ENCODE measurements at places on chromosomes 5 and 9.
A peak's percentile ranks its signal among the peaks of the same experiment; 100 is the strongest.

DNA sequence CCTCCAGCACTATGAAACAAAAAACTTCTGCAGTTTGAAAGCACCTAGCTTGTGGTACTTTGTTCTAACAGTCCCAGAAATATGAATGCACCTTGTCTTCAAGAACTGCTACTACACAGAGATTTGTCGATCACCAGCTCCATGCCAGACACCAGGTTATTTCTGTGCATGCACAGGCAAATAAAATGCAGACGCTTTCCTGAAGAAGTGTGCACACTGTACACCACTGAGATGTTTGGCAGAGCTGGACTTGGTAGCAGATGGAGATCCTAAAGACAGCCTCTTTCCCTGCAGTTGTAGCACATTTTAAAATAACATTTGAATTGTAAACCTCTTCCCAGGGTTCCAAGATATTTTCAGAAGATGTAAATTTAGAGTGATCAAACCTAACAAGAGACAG lies 730.0 kb downstream of the MTRR start:
- DNase-seq, result no peak

DNA sequence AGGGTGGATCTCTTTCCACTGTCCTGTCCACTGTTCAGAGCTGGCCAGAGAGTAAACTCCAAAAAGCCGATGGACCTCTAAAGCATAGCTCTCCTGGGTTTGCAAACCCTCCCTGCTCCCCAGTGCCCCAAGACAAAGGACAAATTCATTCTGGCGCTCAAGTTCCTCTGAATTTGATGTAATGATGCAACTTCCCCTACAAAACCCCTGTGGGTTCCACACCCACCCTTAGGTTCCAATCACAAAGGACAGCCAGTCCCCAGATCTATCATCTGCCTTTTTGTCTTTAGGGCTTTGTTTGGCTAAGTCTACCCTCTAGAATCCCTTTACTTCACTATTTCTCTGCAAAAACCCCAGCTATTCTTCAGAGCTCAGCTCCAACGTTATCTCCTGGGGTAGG lies 57.4 kb upstream of the SLC25A51 start:
- DNase-seq, result no peak

- no peak for DNase-seq
Measured at GRCh38 chr5:5738797-5739489, 316.5 kb downstream of the ICE1 start.

DNA sequence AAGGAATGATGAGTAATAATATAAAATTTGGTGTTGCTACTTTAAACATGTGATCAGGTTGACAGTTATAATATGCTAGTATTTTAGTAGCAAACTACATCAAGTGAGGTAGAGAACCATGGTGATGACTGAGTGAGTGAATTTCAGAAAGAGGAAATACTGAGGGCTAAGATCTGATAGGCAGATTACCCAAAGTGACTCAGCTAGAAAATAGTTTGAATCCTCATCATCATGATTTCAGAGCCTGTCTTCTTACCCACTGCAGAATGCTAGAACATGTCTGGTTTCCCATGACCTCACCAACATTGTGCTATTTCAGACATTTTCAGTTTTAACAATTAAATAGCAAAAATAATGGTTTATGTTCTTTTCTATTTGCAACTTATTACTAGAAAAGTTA lies 602.1 kb downstream of the TAF11L14 start:
- no peak for DNase-seq

- no peak for DNase-seq
Measured at GRCh38 chr5:122398016-122398415, 86.0 kb downstream of the SNCAIP start.

GRCh38 chr9:73143711-73144328 lies 7.8 kb upstream of the ANXA1 start:
- DNase-seq, result peak; percentile 13

GRCh38 chr9:13165956-13166355 lies 113.5 kb downstream of the MPDZ start:
- DNase-seq, result no peak

DNA sequence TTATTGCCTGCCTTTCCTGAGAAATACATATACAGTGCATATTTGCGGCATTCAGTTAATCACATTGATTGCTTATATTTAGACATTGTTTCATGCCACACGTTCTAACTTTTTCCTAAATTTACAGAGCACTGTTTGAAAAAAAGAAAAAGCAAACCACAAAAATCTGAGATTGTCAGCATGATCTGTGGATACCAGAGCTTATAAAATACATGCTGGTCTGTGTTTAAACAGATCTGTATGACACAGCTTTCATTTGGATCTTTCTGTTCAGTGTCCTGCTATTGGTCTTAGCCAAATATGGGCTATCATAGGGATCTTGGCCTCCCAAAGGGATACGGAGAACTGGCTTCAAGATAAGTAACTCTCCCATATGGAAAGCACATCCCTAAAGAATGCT lies 20.2 kb downstream of the ALDH1A1 start:
- DNase-seq, result no peak

GRCh38 chr9:94851892-94852291 lies 125.4 kb downstream of the AOPEP start:
- DNase-seq, result no peak

GRCh38 chr5:366541-367357 lies 45.2 kb downstream of the AHRR start:
- DNase-seq, result no peak

GRCh38 chr5:15885156-15885555 lies 294.4 kb downstream of the MARCHF11 start:
- no peak for DNase-seq

DNA sequence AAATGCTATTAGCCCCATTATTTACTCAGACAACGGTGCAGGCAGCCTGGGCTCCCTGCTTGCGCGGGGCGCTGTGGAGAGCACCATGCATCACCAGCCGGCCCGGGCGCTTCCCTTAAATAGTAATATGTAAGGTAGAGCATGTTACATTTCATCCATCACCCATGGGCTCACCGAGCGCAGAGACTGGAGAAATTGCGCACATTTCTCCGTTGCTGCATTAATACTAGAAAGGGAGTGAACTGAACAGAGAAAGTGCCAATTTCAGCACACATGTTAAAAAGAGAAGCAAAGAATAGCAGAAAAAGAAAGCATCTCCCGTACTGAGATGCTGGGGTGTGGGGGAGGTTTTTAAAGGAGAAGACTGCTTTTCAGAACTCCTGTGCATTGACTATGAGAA lies 400.3 kb downstream of the ZSWIM6 start:
- no peak for DNase-seq

DNA sequence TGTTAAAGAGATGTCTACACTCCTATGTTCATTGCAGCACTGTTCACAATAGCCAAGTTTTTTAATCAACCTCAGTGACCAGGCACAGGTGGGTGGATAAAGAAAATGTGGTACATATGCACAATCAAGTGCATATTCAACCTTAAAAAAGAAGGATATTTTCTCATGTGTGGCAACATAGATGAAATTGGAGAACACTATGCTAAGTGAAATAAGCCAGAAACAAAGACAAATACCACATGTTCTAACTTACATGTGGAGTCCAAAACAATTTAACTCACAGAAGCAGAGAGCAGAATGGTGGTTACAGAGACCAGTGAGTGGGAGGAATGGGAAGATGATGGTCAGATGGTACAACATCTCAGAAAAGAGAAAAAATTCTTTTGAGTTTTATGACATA lies 31.8 kb downstream of the ANXA1 start:
- no peak for DNase-seq

- no peak for DNase-seq
Measured at GRCh38 chr5:176574297-176574591, 25.1 kb downstream of the CDHR2 start.

- DNase-seq, result no peak
Measured at GRCh38 chr5:128318691-128319090, 219.4 kb downstream of the FBN2 start.

- peak; percentile 11 for DNase-seq
Measured at GRCh38 chr5:19498852-19499251, 489.1 kb downstream of the CDH18 start.

DNA sequence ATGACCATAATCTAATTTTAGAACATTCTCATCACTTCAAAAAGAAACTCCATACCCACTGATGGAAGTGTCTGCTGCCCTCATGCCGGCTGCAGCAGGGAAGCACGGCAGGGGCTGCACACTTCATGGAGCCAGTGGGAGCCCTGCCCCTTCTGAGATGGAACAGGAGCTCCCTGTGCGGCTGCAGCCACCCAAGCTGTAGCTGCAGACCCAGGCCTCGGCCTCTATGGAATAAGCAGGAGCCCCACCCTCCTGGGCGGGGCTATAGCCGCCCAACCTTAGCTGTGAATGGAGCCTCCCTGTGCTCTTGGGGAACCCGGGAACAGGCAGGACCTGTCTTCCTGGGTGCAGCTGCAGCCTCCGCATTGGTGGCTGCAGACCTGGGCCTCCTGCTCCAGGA lies 128.5 kb downstream of the NUDT12 start:
- no peak for DNase-seq

- peak; percentile 37 for DNase-seq
Measured at GRCh38 chr5:78597974-78598371, 50.6 kb downstream of the LHFPL2 start.

DNA sequence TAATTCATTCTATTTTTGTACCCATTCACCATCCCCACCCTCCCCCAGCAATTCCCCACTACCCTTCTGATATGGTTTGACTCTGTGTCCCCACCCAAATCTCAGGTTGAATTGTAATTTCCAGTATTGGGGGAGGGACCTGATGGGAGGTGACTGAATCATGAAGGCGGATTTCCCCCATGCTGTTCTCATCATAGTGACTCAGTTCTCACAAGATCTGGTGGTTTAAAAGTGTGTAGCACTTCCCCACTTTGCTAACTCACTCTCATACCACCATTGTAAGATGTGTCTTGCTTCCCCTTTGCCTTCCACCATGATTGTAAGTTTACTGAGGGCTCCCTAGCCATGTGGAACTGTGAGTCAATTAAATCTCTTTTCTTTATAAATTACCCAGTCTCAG lies 25.9 kb upstream of the TESK1 start:
- no peak for DNase-seq

DNA sequence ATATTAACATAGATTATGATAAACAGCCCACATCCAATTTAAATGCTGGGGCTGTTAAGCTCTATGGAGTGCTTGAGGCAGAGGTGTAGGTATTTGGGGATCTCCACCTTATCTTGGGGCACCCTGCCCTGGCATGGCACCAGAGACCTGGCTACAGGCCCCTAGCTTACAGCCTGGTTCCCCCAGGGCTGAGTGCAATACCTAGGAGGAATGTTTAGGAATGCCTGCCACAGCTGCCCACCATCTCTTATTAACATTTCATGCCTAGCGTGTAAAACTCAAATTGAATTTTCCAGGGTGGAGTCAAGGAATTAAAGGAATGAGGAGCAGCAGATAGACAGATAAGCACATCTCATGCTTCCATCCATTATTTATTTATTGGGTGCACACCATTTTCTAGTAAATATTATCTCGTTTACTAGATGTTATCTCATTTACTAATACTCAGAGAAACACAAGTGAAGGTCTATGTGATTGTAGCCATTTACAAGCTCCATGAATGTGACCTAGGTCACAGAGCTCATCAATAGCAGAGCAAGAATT lies 55.6 kb upstream of the TNFSF8 start:
- no peak for DNase-seq

DNA sequence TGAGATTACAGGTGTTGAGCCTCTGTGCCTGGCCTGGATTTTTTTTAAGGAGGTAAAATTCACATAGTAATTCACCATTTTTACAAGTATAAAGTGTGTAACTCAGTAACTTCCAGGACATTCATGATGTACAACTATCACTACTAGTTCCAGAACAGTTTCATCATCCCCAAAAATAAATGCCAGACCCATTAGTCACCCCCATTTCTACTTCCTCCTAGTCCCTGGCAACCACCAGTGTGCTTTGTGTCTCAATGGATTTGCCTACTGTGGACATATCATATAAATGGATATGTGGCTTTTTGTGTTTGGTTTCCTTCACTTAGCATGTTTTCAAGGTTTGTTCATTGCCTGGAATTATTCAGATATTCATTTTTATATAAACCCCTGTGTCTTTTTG lies 72.5 kb upstream of the PANK3 start:
- DNase-seq, result no peak

DNA sequence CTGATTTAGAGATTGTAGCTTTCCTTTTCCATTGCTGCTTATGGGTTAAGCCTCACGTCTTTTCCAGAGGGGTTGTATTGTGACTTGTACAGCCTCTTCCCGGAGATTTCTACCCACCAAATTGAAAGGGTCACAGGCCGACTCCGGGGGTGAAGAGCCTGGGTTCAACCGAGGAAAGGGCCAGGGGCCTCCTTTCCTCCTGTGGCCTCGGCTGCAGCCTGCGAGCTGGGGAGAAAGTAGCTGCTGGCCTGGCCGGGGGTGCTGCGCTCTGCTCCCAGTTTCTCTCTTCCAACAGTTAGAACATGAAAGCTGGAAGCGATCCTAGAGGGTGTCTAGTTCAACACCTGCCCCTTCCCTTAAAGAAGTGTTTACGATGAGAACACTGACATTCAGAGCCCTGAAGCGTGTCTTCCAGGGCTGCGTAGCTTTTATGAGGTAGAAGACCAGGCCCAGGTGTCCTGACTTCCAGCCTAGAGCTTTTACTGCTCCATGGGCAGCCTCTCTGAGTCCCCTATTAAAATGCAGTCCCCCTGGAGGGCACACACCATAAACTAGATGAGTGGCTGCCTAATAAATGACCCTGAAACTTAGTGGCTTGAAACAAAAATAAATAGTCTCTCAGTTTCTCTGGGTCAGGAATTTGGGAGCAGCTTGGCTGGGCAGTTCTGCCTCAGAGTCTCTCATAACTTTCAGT lies 56.9 kb downstream of the ACER2 start:
- no peak for DNase-seq

- no peak for DNase-seq
Measured at GRCh38 chr5:82858151-82859025, 218.8 kb downstream of the TMEM167A start.

GRCh38 chr5:173573126-173573960 lies 43.1 kb downstream of the BOD1 start:
- DNase-seq, result peak; percentile 80

- DNase-seq, result no peak
Measured at GRCh38 chr9:91664663-91665062, 241.0 kb upstream of the NFIL3 start.

DNA sequence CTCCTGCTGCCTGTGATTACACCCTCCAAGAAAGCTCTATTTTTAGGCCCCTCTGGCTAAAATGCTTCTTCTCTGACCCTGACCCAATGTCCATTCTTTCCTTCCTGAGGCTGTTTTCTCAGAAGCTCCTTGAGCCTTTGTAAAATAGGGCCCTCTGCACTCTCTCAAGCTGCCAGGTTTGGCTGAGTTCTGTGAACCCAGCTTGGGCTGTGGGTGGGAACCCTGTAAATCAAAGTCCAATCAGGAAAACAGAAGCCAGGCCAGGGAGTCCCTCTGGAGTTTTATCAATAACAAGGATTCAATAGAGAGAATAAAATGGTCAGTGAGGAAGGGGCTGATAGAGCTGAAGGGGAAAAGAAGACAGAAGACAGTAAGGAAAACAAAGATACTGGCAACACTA lies 43.7 kb upstream of the ERCC6L2 start:
- DNase-seq, result no peak

GRCh38 chr5:109690242-109690974 lies 681 bp downstream of the MAN2A1 start:
- peak; percentile 76 for DNase-seq
